ENCODE measurements at places on chromosomes 1 and 21.

DNA sequence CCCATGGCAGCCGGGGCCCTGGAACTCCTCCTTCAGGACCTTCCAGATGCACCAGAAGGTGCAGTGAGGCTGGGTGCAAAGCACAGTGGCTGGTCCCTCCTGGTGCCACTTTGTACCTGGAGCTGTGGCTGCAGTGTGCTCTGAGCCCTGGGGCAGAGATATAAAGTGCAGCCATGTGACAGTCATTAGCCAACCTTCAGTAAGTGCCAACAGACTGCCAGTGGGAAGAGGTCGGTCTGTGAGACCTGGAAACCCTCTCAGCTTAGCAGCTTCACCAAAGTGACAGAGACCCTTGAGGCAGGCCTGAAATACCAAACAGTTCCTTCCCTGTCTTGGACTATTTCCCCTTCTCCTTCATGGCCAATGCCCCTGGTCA lies 26.7 kb upstream of the NGF start:
- no peak for DNase-seq

- no peak for DNase-seq
Observed at GRCh38 chr1:236944556-236944955, 59.7 kb downstream of the MT1HL1 start.

DNA sequence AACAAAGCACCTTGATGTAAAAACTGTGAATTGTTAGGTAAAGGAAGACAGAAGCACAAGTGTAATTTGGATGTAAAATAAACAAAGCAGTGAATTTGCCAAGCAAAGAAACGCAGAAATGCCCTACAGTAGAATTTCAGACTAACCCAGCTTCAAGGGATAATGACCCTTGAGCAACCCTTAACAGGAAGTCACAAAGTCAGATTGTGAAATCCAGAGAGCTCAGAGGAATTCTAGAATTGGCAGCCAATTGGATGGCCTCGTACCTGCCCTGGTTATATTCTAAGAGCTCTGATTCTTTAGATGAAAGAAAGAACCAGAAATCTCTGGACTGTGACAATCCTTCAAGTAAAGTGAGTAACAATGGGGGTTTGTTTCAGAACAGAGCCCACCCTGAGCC lies 152.7 kb upstream of the CHRM3 start:
- DNase-seq: no peak

DNA sequence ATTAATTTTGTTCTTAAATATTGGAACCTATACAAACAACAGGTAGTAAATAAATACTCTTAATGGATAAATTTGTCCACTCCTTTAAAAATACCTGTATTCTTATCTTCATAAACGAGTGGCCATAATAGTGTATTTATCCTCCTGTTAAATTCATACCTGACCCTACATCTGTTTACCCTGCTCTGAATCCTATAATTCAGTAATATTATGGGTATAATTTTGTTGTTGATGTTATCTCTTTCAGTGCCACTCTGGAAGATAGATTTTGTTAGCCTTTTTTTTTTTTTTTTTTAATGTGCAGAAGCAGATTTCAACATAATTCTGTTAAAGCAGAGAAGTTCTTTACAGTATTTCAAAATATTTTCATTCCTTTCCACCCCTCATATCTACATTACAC lies 1337.9 kb downstream of the PLA2G4A start:
- DNase-seq: no peak

- no peak for DNase-seq
Observed at GRCh38 chr1:235147269-235147668, 13.8 kb downstream of the RBM34 start.

Data from CD4-positive, alpha-beta T cell treated with Interleukin-6 at 100 ng/mL for 8 hours (primary cell).